ENCODE measurements at places on chromosomes 6 and 20.
A peak's percentile ranks its signal among the peaks of the same experiment; 100 is the strongest.

DNA sequence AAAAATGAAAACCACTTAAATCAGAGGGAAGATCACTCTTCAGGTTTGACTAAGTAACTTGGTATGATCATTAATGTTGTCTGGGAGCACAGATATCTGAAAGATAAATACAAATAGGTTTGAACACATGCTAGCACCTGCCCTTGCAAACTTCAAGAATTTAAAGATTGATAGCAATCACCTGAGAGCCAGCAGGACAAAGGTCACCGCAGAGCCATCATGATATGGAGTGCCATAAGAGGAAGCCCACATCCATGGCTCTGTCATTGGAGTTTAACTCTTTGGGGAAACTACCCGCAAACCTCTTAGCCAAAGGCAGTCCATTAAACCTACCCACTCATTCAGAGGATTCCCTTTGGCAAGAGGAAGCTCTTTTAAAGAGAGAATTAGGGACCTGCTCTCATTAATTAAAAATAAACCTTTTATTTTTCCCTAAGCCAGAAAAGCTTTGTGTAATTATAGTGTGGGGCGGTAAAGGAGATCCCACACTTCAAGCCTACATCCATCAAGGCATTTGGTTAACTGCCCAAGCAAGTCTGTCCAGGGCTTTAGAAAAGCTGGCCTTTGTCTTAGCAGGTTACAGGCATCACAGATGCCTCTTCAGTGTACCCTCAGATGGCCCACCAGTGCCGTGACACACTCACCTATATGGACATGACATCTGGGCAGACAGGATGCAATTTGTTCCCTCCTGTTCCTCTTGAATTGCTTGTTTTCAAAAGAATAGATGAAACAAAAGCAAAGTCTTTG, 73.0 kb downstream of the SASH1 start:
- DNase-seq, result no peak

- DNase-seq, result no peak
Measured at GRCh38 chr6:158900663-158901312, 81.6 kb upstream of the EZR start.

DNA sequence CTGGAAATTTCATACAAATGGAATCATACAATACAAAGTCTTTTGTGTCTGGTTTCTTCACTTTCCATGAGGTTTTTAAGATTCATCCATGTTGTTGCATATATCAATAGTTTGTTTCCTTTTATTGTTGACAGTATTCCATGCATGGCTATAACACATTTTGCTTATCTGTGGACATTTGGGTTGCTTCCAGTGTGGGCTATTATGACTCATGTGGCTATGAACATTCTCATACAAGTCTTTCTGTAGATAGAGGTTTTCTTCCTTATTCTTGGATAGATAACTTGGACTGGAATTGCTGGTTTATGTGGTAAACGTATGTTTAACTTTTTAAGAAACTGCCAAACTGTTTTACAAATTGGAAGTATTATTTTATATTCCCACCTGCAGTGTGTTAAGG, 30.0 kb upstream of the KIF6 start:
- no peak for DNase-seq

- DNase-seq, result no peak
Measured at GRCh38 chr20:50115041-50115512, 2.1 kb upstream of the UBE2V1 start.

DNA sequence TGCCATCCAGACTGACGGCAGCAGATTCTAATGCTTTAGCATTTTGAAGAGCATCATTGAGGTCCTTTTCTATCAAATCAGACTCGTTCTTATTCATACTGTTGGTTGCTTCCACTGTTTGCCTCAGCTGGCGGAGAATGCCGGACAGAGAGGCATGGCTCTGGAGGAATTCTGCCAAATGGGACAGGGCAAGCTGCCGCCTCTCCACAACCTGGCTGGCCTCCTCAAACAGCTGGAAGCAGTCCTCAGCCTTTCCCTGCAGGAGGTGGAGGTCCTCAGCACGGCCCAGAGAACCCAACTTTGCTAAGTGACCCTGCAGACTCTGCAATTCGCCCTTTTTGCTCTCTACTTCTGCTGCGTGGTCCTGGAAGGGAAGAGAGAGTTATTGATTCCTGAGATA, 220.5 kb downstream of the SYNE1 start:
- no peak for DNase-seq

DNA sequence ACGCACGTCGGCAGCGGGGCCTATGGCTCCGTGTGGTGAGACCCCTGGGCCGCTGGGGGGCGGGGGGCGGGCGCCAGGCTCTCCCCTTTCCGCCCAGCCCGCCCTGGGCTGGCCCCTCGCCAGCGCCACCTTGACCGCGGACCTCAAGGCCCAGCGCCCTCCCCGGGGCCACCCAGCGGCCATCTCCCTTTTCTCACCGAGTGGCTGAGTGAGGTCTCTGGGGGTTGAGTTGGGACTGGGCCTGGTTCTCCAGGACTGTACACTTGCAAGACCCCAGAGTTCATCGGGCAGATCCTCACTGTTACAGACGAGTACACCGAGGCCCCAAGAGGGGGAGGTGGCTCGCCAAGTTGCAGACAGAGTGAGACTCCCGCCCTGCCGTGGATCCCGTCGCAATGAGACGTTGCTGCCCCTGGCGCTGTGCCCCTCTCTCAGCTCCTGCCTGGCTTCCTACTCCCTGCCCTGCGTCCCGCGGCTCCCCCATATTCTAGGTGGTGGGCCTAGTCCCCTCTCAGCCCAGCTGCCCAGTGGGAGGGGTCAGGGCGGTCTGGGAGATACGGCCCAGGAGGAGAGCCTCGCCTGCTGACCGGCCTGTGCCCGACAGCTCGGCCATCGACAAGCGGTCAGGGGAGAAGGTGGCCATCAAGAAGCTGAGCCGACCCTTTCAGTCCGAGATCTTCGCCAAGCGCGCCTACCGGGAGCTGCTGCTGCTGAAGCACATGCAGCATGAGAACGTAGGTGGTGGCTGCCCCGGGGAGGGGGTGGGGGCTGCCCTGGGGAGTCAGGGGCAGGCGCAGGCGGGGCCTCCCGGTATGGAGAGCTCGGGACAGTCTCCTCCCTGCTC, 576 bp downstream of the MAPK13 start:
- DNase-seq, result no peak

GRCh38 chr6:52983159-52983848, 11.8 kb downstream of the GSTA4 start:
- no peak for DNase-seq

DNA sequence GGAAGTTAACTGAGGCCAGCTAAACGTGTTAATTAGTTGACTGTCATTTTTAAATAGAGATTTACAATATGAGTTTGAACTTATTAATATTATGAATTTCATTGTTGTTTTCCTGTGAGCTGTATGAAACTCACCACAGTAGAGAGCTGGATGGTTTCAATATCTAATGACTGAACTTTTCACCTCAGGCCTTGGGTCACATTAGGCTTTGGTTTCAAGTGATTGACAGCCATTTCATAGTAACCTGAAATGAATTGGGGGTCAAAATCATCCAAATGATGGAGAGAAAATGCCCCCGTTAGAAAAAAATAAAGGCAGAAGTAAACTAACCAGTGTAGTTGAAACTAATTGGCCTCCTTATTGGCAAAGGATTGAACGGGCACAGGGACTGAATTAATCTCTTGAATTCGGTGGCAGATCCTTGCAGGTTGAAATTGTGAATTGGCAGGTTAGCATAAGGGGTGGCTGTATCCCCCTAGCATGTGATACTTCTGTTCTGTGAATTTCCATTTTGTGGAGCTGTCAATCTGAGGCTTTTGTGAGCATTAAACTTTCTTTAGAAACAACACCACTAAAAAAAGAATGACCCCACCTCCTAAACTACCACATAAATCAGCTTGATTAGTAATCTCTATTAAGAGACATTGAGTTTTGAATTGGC, 155.1 kb upstream of the MMS22L start:
- DNase-seq, result no peak

- DNase-seq, result peak; percentile 52
Measured at GRCh38 chr20:10474606-10475184, 39.6 kb downstream of the SLX4IP start.

GRCh38 chr6:2881423-2881822, 21.7 kb downstream of the SERPINB9 start:
- peak; percentile 40 for DNase-seq
